Right ventricle myocardium superior (tissue), 1 donor: ENCODE measurements at places on chromosomes 5 and 9. TPM values are rescaled to one million over a fixed set of nuclear protein-coding genes. Genes with fewer than 3 reads are reported as not detected.

DNA sequence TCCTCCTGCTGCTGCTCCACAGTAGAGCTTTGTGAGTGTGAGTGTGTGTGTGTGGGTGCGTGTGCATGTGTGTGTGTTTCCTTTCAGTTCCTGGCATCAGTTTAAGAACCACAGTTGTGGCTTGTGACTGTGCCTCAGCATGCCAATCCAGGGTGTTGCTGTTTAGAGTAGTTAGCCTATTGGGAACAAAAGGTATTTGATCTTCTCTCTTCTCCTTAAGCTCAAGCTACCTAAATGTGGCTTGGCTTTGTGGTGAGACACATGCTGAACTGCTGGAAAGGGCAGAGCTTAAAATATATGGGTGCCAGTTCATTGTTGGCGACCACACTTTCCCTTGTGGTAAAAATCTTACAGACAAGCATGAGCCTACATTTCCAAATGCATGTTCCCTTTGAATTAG, 116.6 kb upstream of the BNC2 start:
- no peak for DNase-seq

Gene UBE2D2
- 114 TPM for total RNA-seq

Gene NXNL2
- total RNA-seq = not detected

GRCh38 chr5:27900761-27901160, 862.4 kb upstream of the CDH9 start:
- no peak for DNase-seq
